Activated naive CD8-positive, alpha-beta T cell treated with anti-CD3 and anti-CD28 coated beads, Interleukin-2, amount 50 U/mL, for 24 hours (primary cell): ENCODE measurements at places on chromosomes 13 and 19.

DNA sequence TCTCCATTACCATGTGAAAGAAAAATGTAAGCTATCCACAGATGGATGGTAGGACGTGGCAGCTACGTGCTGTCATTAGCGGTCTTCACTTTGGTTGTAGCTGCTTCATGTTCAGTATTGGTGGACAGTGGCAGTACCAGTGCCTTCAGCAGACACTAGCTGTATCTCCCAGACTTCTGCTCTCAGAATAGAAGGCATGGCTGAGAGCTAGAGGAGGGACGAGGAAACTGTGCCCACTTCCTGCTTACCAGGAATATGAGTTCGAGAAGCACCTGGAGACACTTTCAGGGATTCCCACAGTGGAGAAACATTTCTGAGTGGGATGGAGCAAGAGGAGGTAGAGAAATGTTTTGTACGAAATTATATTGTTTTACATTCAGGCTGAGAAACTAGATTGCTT, 6.9 kb upstream of the SHISA2 start:
- no peak for DNase-seq

GRCh38 chr19:47190167-47190727, 40.8 kb downstream of the BBC3 start:
- DNase-seq = peak; percentile 59

DNA sequence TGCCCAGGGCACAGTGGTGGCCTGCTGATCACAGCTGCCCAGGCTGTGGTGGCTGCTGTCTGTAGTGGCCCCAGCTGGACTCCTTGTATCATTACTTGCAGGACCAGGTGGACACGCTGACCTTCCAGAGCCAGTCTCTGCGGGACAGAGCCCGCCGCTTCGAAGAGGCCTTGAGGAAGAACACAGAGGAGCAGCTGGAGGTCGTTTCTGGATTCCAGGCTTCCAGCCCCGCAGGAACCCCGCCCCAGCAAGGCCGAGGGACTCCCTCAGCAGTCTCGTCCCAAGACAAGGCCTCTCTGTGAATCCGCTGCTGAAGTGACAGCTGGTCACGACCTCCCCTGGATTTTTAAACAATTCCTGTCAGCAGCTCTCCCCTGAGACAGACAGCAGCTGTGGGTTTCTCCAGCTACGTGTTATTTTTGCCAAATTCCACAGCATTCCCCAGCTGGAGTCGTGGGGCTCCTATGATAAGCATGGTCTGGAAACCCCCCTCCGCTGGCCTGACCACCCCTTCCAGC, 98.3 kb downstream of the SLC7A1 start:
- DNase-seq = no peak

- no peak for DNase-seq
These were observed 77.8 kb downstream of the TUBGCP3 start for GRCh38 chr13:112510002-112510780.

DNA sequence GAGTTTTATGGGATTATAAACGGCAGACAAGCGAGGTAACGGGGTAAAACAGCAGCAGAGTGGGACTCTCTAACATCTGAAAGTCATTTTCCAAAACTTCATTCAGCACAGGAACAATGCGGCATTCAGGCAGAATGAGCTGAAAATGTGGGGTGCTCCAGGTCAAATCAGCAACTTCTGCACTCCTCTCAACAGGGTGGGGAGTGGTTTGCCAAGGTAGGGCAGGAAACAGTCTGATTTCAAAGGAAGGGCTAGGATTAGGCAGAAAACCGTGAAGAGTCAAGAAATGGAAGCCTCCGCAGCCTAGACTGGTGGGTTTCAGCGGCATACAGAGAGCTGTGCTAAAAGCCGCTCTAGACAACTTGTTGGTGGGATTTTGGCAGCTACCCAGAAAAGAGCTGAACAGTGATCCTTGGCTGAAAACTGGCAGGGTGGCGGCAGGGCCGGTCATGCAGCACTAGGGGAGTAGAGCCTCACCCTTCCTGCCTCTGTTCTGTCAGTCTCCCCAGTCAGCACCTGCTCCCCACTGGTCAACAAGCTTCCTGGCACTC, 154.2 kb upstream of the KLF12 start:
- DNase-seq = peak; percentile 22

- peak; percentile 30 for DNase-seq
These were observed 7.0 kb downstream of the TMEM221 start for GRCh38 chr19:17441241-17442021.

DNA sequence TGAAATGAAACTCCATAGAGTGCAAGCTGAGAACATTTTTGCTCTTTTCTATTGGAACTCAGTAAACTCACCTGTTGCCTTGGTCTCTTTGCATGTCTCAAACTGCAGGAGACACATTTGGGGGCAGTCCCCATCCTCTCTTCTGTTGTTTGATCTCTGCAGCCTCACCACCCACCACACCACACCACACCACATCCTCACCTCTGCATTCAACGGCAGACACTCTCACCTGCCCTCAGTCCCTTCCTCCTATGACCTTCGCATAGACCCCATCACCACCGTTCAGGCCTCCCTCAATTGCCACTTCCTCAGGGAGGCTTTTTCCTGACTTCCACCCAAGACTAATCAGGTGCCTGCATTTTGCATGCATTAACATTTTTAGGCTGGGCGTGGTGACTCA, 14.4 kb upstream of the TPM4 start:
- peak; percentile 50 for DNase-seq

DNA sequence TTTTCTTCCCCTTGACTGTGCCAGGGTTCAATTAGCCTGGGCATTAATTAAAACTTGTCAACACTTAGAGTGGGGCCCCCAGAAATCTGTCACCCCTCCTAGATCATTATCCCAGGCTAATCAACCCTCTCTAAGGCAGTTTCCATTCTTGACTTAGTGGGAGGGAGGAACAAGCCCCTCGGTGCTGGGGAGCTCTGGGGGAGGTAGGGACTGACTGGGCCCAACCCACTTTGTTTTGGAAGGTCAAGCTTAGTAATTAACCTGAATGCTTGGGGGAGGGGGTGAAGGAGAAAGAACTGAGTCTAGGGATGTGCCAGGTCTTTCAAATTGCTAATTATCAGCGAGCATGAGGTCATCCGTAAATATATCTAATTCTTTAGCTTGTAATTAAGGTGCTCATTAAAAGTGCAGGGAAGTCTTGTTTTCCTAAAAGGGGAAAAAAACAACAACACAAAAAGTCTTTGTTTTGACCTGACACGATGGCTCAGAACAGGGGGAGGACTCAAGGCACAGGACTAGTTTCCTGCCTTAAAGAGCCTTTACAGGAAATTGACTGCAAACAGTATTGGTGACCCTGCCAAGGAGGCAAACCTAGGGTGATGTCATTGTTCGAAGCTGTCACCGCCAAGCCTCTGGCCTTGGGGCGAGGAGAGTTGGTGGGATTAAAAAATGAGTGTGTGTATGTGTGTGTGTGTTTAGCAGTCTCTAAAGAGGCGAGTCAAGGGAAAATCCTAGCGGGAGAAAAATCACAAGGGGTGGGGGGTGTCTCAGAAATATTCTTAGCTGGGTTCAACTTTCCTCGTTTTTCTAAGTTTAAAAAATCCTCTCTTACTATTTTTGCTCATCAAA, 19.4 kb downstream of the ACTN4 start:
- no peak for DNase-seq

DNA sequence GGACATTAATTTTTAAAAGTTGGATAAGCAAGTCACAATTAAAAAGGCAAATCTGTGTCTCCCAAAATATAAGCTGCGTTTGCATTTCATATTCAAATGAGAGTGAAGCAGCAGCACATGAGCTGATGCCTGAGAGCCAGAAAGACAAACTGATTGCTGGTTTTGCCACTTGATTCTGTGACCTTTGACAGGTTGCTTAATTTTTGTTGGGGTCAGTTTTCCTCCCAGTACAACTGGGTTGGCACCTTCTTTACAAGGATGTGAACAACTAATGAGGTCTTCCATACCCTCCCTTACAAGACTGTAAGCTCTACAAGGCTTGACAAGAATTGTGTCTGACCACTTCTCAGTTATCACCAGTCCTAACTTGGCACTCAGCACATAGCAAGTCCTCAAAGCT, 8.1 kb upstream of the KLF12 start:
- DNase-seq = no peak

GRCh38 chr13:45594227-45594626, 21.3 kb downstream of the ERICH6B start:
- DNase-seq = no peak

GRCh38 chr13:40283666-40284065, 382.8 kb downstream of the FOXO1 start:
- DNase-seq = no peak

GRCh38 chr19:28372576-28373247, 840.2 kb downstream of the UQCRFS1 start:
- no peak for DNase-seq

DNA sequence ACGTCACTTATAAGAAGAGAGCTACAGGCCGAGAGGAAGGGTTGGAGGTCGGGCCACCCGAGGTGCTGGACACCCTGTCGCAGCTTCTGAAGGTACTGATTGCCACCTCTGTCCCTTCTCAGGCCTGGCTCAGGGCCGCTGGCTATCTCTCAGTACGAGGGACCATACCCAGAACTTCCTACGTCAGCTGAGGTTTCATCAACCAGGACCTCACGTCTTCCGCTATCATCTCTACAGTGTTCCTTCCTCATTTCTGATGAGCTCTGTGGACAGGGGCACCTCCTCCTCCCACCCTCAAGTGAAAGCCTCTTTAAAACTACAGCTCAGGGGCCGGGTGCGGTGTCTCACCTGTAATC, 58.2 kb upstream of the USE1 start:
- no peak for DNase-seq

- DNase-seq = no peak
These were observed 20.6 kb upstream of the WDR18 start for GRCh38 chr19:963486-963951.

- DNase-seq = no peak
These were observed 17.2 kb downstream of the LDLR start for GRCh38 chr19:11106477-11106876.

GRCh38 chr13:50080911-50081678, 65.9 kb downstream of the KCNRG start:
- peak; percentile 71 for DNase-seq
